ENCODE measurements at places on chromosomes 3 and 15. TPM values are rescaled to one million over a fixed set of nuclear protein-coding genes. Genes with fewer than 3 reads are reported as not detected.

Gene PHLDB2
- 36.2 TPM for total RNA-seq

Gene RTP4
- 10.8 TPM for total RNA-seq

Gene ETV5
- 167 TPM for total RNA-seq

Gene CIB1
- total RNA-seq = 47.2 TPM

Gene RARB
- total RNA-seq = 1.0 TPM

Gene SLC2A2
- not detected for total RNA-seq

Gene SAMMSON
- total RNA-seq = 26.3 TPM

Gene PRSS50
- total RNA-seq = not detected

Gene GLDN
- not detected for total RNA-seq

Gene CAMK1
- total RNA-seq = 0.19 TPM

Gene SEMA6D
- 7.5 TPM for total RNA-seq

Gene ANKRD63
- total RNA-seq = 0.29 TPM

Gene C3orf52
- 12.4 TPM for total RNA-seq

Gene VWA5B2
- not detected for total RNA-seq

Gene SPINK8
- total RNA-seq = not detected

Gene SLC12A1
- total RNA-seq = 0.16 TPM

Gene ALDH1A3
- total RNA-seq = 0.34 TPM

Measured in SK-MEL-5 (cell line).